ENCODE measurements at places on chromosomes 1 and 21.

GRCh38 chr1:156226116-156226538, 13.3 kb downstream of the PMF1 start:
- DNase-seq: no peak

- DNase-seq: no peak
Observed at GRCh38 chr1:204641936-204642335, 43.6 kb downstream of the LRRN2 start.

GRCh38 chr1:161166669-161167548, 683 bp downstream of the PPOX start:
- DNase-seq: no peak

DNA sequence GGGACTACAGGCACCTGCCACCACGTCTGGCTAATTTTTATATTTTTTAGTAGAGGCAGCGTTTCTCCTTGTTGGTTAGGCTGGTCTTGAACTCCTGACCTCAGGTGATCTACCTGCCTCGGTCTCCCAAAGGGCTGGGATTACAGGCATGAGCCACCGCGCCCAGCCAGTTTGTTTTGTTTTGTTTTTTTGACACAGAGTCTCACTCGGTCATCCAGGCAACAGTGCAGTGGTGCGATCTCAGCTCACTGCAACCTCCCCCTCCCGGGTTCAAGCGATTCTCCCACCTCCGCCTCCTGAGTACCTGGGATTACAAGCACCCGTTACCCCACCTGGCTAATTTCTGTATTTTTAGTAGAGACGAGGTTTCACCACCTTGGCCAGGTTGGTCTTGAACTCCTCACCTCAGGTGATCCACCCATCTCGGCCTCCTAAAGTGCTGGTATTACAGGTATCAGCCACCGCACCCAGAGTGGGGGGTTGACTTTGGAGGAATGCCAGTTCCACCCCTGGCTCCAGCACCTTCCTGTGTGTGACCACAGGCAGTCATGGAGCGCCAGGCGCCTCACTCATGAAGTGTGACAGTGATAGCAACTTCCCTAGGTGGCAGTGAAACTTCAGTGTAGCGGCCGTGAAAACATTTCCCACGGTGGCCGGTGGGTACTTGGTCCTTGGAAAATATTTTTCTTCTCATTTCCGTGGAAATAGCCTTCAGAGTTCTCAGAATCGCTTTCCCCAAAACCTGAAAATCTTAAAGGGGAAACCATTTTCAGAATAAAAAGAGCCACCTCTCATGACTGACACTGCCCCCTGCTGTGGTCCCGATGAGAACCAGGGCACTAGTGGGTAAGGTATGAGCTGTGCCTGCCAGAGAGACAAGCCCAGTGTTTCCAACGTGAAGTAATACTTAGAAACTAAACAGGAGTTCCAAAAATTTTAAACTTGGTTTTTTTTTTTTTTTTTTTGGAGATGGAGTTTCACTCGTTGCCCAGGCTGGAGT, 48.6 kb downstream of the WDR4 start:
- no peak for DNase-seq

DNA sequence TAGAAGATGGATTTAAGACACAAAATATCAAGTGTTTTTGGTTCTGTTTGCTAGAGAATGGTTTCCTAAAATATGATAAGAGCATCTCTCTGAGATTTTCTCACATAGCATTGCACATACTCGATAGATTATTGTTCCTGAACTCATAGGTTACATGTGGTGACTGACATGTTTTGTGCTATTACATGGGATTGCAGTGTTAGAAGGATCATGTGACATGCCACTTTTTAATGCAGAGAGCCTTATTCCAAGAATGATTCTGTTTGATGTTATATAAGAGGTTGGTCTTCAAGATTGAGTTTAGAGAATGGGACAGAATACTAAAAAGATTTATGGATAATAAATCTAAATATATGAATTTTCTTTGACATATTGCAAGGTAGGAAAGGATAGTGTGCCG, 34.4 kb upstream of the SPAG17 start:
- DNase-seq: no peak

- no peak for DNase-seq
Observed at GRCh38 chr1:186904361-186904760, 75.6 kb downstream of the PLA2G4A start.

DNA sequence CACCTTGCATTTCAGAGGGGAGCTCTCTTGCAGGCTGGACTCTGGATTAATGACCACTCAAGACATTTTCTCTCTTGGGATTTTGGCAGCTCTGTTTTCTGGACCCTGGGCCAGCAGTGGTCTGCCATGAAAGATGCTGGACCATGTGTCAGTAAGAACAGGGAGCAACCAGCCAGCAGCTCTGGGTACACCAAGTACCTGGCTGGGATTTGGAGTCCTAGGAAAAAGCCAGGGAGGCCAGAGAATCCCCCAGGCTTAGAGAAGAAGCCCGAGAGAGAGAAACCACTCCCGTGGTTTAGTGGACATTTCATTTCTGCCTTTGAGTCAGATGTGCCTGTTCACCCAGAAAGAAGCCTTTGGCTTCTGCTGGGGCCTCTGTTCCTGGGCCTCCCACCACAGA, 2.5 kb downstream of the NFASC start:
- no peak for DNase-seq

- DNase-seq: peak; percentile 73
Observed at GRCh38 chr1:201495551-201496295, 11.2 kb downstream of the CSRP1 start.

DNA sequence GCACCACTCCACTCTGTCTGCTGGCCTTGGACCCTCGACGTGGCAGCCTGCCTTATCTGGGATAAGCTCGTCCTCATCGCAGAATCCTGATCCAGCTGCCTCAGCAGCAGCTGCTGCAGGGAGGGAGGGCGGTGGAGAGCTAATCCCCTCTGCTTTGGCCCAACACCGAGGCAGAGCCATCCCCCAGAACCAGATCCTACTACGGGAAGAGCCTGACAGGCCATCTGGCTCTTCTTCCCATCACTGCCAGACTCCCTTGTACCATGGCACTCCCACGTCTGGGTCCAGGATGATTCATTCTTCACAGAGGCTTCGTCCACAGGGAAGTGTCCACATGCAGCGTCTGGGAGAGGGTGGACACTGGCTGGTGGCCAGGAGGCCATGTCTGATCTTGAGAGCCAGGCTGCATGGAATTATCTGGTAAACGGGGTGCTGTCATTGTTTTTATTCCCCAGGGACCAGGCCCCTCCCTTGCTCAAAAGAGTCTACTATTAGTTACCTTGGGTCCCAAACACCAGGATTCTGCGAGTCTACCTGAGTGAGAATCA, 14.6 kb upstream of the PKP1 start:
- peak; percentile 82 for DNase-seq

GRCh38 chr21:43866659-43867331, 1.8 kb downstream of the AGPAT3 start:
- no peak for DNase-seq

GRCh38 chr1:160888926-160889325, 3.9 kb upstream of the ITLN1 start:
- no peak for DNase-seq

GRCh38 chr1:22804969-22805671, 94.5 kb downstream of the EPHB2 start:
- no peak for DNase-seq

DNA sequence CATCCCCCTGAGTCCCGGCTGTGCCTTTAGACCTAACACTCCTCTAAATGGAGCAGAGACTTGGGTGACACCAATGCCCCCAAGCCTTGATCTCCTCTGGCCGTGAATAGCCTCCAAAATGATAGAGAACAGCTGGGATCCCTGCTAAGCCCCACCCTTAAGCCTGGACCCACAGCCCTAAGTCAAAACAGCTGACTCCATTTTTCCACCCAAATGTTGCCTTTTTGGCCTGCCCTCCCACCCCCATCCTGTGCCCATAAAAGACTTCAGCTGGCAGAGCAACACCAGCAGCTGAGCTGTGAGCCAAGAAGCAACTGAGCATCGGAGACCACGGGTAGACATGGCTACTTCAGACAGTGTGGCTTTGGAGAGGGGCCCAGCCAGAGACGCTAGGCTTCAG, 420.8 kb downstream of the NPHP4 start:
- no peak for DNase-seq

GRCh38 chr1:100188617-100189016, 10.6 kb upstream of the LRRC39 start:
- DNase-seq: peak; percentile 92

- no peak for DNase-seq
Observed at GRCh38 chr1:109517337-109517736, 7.8 kb upstream of the AMIGO1 start.

DNA sequence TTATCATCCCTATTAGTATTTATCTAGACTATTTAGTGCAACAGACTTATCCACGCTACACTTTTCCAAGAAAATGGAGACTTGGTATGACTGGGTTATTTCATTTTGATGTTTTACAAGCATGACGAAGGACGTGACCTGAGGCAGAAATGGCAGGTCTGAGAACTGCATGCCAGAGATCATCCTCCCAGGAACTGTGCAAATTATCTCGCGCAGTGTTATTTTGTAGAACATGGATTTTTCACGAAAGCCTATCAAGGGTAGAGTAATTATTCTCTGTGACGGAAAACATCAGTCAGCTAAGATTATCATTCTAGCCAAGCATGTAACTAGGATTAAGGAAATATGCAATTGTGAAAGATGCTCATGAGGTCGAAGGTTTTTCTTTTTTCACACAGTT, 361.5 kb upstream of the AJAP1 start:
- DNase-seq: no peak

- DNase-seq: peak; percentile 8
Observed at GRCh38 chr21:16569679-16570078, 839.9 kb downstream of the USP25 start.

DNA sequence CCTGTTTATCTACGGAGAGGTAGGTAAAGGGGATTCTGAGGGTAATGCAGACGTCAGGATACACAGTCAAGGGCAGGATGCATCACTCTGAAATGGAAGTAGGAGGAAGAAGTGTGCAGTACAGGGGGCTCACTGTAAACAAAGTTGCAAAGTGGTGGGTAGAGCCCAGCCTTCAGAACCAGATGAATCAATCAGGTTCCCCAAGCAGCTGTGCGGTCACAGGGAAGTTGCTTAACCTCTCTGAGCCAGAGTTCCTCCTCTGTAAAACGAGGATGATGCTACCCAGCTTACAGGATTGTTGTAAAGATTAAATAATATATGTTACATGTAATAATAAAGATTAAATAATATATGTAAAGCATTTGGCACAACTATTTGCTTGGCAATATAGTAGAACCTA, 13.5 kb upstream of the MYOM3 start:
- no peak for DNase-seq

- no peak for DNase-seq
Observed at GRCh38 chr1:65206836-65207235, 58.8 kb downstream of the AK4 start.

DNA sequence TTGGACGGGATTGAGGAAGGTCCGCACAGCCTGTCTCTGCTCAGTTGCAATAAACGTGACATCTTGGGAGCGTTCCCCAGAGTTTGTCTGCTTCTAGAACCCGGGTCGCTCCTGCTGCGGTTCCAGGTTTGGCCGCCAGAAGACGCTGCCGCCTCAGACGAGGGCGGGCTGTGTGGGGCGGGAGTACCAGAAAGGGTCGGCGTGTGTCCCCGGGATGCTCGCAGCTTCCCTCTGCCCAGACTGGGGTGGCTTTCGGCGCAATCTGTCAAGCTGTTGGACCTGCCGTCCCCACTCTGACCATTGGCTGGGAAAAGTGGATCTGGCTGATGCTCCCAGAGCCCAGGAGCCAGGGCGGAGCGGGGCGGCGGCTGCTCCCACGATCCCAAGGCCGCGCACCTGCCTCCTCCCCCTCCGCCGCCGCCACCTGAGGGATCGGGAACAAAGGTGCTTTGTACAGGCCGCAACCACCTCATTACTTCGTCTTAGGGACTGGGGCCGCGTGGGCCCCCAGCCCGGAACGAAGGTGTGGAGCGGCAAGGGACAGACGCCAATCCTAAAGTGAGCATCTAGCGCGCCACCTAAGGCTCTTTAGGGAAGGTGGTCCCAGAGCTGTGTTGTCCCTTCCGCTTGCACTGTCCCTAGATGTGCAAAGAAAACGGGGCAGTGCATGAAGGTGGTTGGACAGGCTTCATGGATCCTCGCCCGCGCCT, 683 bp upstream of the EFNA4 start:
- no peak for DNase-seq

DNA sequence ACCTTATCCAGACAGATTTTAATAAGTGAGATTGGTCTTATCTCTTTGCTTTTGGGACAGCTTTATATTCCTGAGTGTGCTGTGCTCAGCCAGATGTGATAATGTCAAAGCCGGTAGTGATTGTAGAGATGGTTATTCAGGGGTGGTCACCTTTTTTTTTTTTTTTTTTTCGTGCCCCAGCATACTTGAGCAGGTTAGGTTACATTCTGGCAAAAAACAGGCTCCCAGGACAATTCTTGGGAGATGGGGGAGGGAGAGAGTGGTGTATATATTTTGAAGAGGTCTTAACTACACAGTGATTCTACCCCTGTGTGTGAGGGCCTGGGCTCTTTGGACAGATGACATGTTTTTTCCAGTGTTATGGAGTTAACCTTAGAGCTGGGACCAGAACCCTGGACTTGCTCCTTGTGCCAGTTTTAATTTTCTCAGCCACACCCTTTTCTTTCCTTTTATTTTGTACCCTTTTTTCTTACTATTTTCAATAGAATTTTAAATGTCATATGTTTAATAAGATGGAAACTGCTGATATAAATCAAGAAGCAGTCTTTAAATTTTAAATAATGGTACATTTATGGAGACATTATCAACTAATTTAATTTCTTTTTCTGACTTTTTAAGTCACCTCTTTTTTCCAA, 88.4 kb downstream of the DYRK1A start:
- no peak for DNase-seq

GRCh38 chr1:9161963-9162362, 33.1 kb upstream of the GPR157 start:
- no peak for DNase-seq

DNA sequence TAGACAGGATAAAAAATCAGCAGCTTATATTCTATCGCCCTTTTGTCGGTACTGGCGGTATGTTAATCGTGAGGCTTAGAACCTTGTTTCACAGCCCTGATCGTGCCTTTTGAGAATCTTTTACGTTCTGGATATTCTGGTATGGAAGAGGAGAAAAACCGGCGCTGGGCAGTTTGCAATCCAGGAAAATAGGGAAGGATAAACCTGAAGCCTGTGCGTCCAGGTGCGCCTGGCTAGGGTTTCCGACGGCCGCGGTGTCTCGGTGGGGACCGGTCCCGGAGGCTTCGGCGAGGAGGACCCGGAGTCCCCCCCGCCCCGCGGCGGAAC, 258 bp upstream of the SYPL2 start:
- DNase-seq: no peak

DNA sequence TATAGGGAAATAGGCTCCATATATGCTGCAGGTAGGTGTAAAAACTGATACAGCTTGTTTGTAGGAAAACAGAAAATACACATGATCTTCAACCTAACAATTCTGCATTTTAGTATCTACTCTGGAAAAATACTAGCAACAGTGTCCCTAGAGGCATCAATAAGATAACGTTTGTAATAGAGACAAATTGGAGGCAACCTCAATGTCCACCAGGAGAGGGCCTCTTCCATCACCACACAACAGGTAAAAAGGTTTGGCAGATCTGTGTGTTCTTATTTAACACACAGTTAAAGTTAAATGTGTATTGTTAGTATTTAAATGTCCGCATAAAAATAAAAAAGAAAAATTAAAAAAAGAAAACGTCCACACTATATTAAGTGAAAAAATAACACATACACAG, 5.4 kb downstream of the EIF2D start:
- peak; percentile 18 for DNase-seq

All from AG10803 (cell line).